ENCODE measurements at places on chromosomes 1 and 21.

- DNase-seq, result no peak
Measured at GRCh38 chr1:58031416-58031815, 515.1 kb downstream of the OMA1 start.

GRCh38 chr1:72516264-72516663 lies 233.9 kb upstream of the NEGR1 start:
- DNase-seq, result no peak

GRCh38 chr1:6391951-6392808 lies 1.4 kb downstream of the ACOT7 start:
- DNase-seq, result no peak

- DNase-seq, result no peak
Measured at GRCh38 chr21:14520535-14520934, 25.6 kb downstream of the SAMSN1 start.

DNA sequence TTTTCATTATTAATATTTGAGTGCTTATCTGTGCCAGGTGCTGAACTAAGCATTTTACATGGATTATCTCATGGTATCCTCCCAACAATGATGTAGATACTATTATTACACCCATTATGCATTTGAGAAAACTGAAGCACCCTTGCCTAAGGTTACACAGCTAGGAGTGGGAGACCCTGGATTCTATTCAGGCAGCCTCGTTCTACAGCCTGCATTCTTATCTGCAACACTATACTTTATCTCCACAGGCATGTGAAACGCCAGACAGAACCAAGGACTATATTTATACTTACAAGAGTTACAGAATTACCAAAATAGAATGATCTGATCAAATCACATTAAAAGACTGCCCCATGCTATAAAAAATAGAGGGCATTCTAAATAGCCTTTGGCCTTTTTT lies 22.4 kb downstream of the LPAR3 start:
- DNase-seq, result no peak

DNA sequence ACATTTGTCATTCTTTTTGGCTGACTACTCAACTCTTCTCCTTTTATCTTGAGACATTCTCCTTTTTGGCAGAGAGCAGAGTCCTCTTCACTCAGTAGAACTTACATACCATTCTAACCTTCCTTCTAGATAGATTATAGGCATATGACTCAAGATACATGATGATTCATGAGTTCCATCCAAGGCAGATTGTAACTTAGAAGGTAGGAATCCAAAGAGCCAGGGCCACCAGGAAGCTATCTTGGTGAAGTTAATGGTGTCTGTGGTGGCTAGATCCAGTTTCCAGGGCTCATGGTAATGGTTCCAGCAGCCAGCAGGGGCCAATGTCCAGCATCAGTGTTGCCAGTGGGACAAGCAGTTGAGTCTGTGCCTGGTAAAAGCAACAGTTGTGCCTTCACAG lies 76.1 kb upstream of the KIAA0040 start:
- no peak for DNase-seq

- no peak for DNase-seq
Measured at GRCh38 chr1:41687007-41687406, 202.5 kb upstream of the EDN2 start.

DNA sequence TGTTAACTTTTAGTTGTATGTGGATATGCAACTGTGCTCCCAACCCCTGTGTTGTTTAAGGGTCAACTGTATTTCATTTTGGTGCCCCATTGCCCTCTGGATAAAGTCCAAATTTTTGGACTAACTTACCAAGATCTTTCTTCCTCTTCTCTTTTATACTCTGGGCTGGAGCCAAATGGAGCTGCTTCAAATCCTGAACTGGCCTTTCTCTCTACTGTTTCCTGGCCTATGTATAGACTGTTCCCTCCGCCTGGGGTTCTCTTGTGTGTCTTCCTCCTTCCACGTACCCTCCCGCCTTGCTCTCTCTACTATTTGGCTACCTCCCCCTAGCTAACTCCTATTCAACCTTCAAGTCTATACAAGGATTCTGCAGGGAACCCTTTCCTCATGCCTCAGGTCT lies 8.4 kb upstream of the CDC14A start:
- no peak for DNase-seq

DNA sequence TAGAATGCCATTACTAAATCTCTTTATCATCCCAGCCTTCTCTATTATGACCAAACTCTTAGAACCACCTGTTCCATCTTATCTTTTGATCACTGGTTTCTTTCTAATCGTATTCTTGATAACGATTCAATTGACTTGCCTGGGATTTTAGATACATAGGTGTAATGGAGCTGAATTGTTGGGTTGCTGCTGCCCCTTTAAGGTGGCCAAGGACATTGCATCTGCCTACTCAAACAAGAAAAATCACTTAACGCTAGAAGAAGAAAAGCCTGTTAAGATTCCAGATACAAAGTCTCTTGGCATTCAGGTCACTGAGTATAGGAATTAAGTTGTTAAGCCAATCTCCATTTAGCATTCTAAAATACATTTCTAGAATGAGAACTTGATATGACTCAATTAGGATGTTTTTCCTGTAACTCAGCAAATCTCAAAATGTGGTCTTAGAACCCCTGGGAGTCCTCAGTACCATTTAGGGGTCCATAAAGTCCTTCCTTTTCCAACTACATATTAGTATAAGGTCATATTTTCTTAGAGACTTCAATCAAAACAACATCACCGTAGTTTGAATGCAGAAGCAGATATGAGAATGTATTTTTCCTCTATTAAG lies 12.4 kb downstream of the NEXN start:
- DNase-seq, result no peak

GRCh38 chr1:203317429-203318228 lies 12.3 kb downstream of the BTG2 start:
- DNase-seq, result no peak

DNA sequence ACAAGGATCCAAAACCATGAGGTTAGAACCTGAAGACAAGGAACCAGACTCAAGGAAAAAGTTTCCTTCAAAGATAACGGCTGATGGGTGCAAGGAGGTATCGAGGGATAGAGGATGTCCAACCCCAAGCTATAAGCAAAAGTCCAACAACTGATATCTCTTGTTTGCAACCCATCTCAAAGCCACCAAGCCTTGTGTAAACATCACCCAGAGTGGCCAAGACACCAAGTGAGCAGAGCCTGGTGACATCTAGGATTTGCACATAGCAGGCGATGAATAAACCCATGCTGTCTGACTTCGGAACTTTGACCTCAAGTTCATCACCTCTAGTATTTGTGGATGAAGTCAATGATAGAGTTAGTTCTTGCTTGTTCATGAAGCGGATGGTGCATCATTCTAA lies 180.7 kb downstream of the ETS2 start:
- no peak for DNase-seq

DNA sequence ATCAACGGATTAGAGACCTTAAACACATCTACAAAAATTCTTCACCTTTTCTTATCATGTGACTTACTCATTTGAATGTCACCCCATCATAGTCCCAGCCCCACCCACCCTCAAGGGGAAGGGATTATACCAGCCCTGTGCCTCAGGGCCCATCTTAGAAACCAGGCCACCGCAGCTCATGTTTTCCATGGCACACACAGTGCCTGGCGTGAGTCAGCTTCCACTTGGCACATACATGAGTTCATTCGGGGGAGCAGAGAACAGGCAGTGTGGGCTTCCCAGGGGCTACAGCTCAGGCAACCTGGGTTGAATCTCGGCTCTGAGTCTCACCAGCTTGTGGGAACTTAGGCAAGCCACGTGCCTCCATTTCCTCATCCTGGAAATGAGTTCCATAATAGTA lies 310.6 kb downstream of the NPHP4 start:
- no peak for DNase-seq

- DNase-seq, result no peak
Measured at GRCh38 chr1:230861489-230861888, 6.8 kb downstream of the C1orf198 start.

All from activated CD4-positive, alpha-beta T cell treated with anti-CD3 and anti-CD28 coated beads, Interleukin-2, amount 50 U/mL, for 24 hours (primary cell).